ENCODE measurements at places on chromosomes 5 and 9.

GRCh38 chr5:159448-160172 lies 31.7 kb upstream of the LRRC14B start:
- DNase-seq = no peak

DNA sequence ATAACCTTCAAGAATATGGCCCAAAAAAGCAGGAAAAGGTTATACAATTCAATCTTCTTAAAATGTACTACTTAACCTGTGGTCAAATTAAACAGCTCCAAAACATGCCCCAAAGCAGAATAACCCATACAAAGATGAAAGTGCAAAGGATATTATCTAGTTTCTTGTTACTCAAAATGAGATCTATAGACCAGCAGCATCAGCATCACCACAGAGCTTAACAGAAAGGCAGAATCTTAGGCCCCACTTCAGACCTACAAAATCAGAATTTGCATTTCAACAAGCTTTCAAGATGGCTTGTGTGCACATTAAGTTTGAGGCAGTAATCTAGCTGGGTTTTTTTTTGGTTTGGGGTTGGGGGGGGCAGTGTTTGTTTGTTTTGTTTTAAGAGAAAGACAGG lies 54.0 kb downstream of the SCAI start:
- no peak for DNase-seq

GRCh38 chr5:14438195-14438606 lies 143.4 kb upstream of the OTULINL start:
- no peak for DNase-seq

GRCh38 chr5:160629003-160629402 lies 207.3 kb downstream of the PTTG1 start:
- DNase-seq = no peak

GRCh38 chr5:126998201-126998631 lies 32.1 kb downstream of the MARCHF3 start:
- DNase-seq = no peak

DNA sequence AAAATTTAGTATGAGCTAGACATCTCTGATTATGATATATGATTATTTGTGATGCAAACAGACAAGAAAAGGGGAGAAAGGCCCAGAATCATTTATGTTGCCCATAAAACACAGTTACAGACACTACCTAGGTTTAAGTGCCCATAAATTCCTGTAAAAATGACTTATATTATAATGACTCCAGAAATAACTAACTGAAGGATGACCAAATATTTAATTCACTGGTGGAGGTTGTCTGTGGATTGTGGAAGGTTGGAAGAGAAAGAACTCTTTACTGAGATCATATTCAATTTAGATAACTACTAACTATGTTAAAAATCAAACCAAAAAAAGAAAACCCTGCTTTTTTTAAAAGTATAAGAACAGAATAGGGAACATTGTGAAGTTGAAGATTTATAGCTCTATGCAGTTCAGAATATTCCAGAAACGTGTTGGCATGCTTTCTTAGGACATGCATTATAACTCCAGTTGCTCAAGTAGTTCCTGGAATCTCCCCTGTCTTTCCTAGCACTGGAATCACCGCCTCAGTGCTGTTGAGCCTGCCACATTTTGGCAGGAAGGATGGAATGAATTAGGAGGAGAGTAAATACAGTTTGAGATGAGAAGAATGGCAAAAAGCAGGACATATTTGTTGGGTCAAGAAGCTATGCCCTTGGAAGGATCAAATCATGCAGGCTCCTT lies 72.0 kb upstream of the PAPPA start:
- no peak for DNase-seq

GRCh38 chr9:96177005-96177718 lies 124.8 kb downstream of the HSD17B3 start:
- no peak for DNase-seq

GRCh38 chr5:149526845-149527590 lies 24.2 kb downstream of the CSNK1A1 start:
- DNase-seq = no peak

GRCh38 chr9:87964826-87965225 lies 9.5 kb downstream of the CDK20 start:
- DNase-seq = no peak

DNA sequence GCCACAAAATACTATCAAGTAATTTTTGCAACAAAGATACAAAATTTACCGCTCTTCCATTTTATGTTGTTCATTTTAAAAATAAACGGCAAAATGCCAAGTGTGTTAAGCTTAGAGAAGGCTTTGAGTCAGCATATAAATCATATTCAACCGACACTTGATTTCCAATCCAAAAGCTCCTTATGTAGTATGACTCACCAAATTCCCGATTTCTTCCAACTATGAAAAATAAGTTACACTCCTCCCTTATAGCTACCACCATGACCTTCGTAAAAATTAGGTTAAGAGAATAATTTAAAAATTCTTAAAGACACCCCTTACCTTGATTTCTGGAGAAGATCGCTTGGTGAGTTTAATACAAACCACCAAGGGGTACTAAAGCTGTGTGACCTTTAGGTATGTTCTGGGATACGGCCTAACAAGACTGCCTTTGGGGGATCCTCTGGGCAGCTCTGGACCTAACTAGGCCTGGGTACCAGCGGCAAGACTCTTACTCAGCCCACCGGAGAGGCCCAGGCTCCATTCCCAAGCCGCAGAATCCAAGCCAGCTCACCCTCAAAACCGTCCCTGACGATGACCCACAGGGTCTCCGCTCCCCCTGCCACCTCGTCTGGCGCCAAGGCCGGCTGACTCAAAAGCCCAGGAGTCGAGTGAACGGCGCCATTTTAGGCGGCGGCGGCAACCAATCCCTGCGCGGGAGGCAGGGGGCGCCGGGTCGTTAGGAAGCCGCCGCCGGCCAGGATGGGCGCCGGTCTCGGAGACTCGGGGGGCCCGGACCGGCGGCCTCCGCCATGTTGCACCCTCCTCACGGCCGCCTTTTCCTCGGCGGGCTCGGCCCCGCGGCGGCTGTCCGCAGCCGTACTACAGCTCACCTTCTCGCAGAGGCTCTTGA lies 739 bp downstream of the PPP2CA start:
- peak; percentile 71 for DNase-seq

- no peak for DNase-seq
Measured at GRCh38 chr5:123285122-123286023, 137.8 kb downstream of the CEP120 start.

- no peak for DNase-seq
Measured at GRCh38 chr5:66945389-66946349, 250.9 kb downstream of the CD180 start.

GRCh38 chr5:10735569-10736276 lies 25.3 kb downstream of the DAP start:
- no peak for DNase-seq

- no peak for DNase-seq
Measured at GRCh38 chr9:89826186-89826585, 221.4 kb downstream of the GADD45G start.

DNA sequence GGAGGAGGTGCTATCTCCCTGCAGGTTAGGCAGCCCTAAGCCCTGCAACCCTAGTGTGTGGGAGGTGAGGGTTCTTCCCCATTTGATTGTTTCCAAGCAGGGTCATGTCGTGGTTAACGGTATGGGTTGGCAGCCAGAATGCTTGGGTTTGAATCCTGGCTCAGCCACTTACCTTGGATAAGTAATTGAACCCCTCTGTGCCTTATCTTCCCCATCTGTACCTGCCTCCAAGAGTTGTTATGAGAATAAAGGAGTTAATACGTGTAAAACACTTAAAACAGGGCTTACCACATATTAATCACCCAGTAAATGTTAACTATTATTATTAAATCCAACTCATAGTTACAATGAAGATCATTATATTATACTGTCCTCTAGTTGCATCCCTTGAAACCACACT lies 52.2 kb upstream of the SPATA31E1 start:
- DNase-seq = no peak

DNA sequence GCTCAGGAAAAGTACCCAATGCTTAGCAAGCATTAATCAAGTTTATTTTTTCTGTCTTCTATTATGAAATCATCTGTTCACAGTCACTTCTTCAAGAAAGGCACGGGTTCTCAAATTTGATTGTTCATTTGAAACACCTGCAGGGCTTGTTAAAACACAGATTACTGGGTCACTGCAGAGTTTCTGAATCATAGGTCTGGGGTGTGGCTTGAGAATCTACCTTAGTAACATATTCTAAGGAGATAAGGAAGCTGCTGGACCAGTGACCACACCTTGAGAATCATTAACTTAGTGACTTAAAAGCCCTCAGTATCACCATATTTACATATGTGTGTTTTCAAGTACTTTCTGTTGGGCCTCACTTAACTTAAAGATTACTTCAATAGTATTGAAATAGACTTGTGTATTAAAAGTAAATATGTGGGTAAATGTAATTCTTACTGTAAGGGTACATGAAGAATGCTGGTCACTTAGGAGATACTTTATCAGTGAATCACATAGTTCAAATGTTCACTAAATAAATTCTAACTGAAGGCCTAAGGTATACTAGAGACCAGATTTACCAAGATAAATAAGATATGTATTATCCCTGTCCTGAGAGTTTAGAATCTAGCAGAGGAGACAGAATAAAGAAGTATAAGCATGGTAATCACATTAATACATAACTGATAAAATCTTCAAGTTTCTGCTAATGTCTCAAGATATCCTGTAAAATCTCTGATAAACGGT lies 1342.1 kb upstream of the C9orf72 start:
- DNase-seq = no peak

GRCh38 chr5:158744680-158745079 lies 355.0 kb downstream of the EBF1 start:
- no peak for DNase-seq

DNA sequence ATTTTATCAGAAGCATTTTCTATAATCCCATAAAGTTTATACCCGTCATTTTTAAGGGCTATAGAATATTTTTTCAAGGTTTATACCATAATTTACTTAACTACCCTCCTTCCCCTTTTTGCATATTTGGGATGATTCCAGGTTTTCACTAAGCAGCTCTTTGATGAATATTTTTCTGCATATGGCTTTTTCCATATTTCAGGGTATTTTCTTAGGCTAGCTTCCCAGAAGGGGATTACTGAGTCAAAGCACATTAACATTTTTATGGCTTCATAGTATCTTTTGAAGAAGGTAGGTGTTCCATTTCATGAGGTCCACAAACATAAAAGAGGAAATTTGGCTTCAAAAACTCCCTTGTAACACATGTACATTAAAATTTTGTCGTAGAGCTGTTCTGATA lies 14.6 kb upstream of the COL15A1 start:
- no peak for DNase-seq

- DNase-seq = peak; percentile 51
Measured at GRCh38 chr5:154221371-154221896, 30.9 kb downstream of the GALNT10 start.

DNA sequence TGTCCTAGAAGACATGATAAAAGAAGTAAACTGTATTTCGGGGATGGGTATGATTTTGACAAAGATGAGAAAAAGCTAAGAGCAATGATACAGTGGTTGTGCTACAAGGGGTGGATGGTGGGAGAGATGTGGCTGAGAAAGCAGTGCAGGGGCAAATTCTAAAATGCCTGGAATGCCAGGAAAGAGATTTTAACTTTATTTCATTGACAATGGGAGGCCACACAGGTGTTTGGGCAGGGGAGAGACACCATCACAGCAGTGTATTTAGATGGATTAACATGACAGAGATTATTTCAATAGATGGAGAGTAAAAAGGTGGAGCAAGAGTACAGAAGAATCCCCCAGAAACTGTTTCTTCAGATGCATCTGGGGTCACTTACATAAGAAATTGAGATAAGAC lies 71.2 kb downstream of the MAMDC2 start:
- no peak for DNase-seq

GRCh38 chr5:173242675-173243121 lies 7.7 kb upstream of the NKX2-5 start:
- no peak for DNase-seq

Data from CD4-positive, alpha-beta T cell (primary cell).